ENCODE measurements at places on chromosomes 12 and 14.

DNA sequence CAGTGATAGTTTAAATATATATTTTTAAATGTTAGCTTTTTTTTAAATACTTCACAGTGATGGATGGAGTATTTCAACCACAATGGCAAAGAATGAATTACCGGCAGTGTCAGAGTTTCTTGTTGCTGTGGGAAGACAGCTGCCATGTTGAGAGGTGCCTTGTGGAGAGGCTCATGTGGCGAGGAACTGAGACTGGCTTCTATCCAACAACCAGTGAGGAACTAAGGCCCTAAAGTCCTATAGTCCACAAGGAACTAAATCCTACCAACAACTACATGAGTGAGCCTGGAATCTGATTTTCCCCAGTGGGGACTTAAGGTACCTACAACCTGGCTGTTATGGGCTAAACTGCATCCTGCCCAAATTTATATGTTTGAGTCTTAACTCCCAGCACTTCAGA, 220.2 kb upstream of the PLEKHG7 start:
- no peak for DNase-seq

DNA sequence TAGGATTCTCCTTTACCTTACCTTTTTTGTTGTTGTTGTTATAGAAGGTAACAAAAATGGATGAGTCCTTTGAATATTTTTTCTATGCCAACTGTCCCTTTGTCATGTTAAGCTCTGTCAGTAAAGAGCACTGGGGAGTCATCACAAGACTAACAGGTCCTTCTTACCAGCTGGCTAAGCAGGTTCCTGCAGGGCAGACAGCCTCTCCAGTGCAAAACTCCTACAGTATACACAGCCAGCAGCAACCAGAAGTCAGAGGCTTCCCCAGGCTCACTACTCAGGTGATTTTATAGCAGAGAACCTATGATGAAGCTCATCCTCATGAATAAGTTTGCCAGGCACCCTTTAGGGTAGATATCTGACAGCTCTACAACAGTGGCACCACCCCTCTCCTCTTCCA, 271.1 kb downstream of the RERGL start:
- no peak for DNase-seq

DNA sequence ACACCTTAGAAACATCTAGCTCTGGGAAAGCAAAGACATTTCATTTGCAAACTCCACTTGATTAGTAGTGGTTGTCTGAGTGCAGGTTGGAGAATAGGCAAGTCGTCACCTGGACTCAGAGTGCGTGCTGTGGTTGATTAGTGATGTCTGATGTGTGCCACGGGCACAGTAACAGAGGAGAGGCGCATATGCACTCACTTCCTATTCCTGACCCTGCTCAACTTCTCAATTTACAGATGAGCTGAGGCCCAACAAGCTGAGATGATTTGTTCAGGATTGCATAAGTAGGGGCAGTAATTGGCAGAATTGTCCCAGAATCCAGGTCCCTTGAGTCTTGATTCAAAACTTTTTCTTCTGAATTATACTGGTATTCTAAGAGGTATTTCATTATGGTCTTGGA, 44.9 kb downstream of the ADCK1 start:
- peak; percentile 1 for DNase-seq

DNA sequence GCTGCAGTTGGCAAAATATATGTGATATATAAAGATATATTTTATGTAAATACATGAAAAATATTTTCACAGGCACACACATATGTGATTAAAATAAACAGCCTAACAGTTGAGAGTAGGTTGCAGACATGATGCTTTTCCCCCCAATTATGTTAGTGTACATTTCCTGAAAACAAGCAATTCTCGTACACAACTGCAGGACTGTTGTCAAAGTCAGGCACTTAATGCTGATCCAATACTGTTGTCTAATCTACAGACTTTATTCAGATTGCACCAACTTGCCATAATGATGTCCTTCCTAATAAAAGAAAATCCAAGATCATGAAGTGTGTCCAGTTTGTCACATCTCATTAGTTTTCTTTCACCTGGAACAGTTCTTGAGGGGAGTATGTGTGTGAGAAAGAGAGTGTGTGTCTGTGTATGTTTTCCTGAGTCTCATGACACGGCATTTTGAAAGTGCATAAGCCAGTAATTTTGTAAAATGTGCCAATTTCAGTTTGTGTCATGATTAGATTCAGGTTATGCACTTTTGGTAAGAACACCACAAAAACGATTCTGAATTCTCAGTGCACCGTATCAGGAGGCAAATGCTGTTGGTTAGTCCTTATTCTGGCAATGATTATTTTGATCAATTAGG, 16.5 kb upstream of the SEL1L start:
- DNase-seq = no peak
